ENCODE measurements at places on chromosomes 11 and 22. TPM values are rescaled to one million over a fixed set of nuclear protein-coding genes. Genes with fewer than 3 reads are reported as not detected.

- no peak for DNase-seq
Measured at GRCh38 chr11:67390947-67391303, 861 bp upstream of the RAD9A start.

GRCh38 chr11:79030448-79030847 is 410.4 kb downstream of the TENM4 start:
- DNase-seq, result no peak

DNA sequence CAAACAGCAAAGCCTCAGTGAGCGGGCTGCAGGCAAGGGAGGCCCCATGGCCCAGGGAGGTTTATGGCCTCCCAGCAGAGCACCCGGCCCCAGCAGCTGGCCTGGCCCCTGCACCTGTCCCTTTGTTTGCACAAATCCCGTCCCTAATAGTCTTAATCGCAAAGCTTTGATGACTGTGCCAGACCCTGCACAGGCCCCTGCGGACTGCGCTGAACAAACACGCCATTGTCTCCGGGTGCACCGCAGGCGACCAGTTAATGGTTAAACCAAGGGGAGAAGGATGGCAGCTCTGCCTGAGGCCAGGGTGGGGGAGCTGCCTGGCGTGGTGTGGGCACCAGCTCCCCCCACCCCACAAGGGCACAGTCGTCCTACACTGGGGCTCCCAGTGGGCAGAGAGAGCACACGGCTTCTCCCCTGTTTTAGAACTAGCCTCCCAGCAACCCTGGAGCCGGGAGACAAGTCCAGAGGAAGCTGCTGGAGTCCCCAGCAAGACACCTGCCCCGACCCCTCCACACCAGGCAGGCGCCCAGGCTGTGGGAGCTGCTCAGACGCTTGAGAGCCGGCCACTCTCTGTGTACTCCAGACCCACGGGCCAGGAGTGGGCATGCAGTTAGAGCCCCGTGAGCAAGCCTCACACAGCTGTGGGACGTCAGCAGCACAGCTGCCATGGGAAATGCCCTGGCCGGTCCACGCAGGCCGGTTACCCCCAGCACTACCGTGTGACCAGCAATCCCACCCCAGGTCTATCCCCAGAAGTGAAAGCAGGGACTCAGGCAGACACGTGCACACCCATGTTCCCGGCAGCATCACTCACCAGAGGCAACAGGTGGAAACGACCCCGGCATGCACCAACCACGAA is 39.7 kb upstream of the TH start:
- DNase-seq, result no peak

- no peak for DNase-seq
Measured at GRCh38 chr11:30281476-30282288, 41.2 kb upstream of the ARL14EP start.

The NRXN2 gene
- 0.05 TPM for polyA plus RNA-seq
